D721Med (cell line): ENCODE measurements at places on chromosomes 1 and 21.

- no peak for DNase-seq
Measured at GRCh38 chr1:31936981-31937299, 1.2 kb downstream of the PTP4A2 start.

DNA sequence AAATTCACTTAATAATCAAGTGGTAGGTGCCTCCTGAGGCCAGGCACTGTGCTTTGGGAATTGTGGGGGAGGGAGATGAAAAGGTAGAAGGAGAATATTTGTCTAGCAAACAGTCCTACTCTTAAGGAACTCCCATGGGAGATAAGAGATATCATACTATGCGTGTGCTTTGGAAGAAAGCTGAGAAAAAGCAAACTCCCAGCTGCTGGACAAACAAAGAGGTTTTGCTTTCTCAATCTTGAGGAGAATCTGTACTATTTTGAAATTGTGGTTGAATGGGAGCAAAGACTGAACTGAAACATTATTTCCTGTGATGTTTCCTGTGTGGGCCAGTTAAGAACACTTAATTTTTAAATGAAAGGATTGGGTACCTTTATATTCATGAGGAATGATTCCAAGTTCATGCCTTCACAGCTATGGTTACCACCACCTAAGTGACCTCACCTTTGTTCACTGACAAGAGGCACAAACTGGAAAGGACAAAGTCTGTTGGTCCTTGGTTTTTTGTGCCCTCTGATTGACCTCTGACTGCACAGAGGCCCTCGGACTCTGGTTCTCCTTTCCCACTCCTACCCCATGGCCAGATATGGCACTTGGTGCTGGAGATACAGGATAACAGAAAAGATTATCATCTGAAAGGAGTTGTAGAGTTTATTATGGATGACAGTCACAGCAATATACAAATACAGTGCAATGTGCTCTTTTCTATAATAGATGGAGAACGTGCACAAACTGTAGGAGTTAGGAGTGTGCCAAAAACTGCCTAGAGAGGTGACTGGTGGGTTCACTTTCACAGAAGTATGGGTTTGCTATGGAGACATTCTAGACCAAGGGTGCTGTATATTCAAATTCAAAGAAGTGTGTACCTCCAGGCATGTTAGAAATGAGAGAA, 1.6 kb downstream of the CD53 start:
- no peak for DNase-seq

DNA sequence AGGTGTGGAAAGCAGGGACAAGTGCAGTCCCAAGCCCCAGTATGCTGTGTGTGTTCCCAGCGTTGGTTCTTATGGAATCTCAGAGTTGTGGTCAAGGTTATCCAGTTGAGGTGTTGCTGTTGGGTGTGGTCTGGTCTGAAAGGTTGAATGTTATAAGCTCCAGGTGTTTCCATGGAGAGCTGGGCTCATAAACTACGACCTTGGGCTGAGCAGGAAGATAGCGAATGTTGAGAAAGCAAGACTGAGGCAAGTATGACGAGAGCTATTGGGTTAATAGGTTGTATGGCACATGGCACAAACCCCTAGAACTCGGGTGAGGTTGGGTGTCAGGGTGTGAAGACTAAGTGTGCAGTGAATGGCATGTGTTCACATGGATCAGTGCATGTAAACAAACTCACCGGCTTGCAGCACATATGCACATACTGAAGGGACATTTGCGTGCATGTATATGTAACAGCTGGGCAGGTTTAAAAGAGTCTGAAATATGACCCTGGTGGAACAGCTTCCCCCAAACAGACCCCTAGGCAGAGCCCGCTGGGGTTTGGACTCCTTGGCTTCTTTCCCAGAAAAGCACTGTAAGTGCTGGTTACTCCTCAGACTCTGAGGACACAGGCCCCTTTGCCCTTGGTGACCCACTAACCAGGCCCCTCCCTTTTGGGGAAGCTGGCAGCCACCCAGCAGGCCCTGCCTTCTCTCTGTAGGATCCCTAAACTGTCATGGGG, 117.5 kb downstream of the NAV1 start:
- no peak for DNase-seq

- no peak for DNase-seq
Measured at GRCh38 chr1:23393706-23394105, 24.1 kb upstream of the ZNF436 start.

- no peak for DNase-seq
Measured at GRCh38 chr1:11227106-11228077, 35.0 kb downstream of the MTOR start.

DNA sequence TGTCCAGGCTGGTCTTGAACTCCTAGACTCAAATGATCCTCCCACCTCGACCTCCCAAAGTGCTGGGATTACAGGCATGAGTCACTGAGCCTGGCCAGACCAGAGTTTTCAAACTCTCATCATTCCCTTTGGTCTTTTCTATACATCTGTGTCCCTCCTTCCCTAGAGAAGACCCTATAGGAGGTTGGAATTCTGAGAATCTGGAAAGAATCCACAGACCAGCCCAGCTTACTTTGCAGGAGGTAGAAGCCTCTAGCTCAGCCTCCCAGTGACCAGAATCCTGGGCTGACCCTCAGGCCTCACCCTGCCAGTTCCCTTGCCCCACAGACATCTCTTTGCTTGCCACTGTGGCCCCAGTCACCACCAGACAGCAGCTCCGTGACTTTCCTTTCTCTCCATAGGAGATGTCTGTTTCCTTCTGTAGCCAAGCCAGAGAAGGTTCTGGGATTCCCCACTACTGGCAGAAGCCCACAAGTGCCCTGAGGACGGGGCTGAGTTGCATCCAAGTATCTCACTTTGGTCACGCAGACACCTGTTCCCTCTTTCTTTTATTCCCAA, 34.7 kb upstream of the KHDRBS1 start:
- no peak for DNase-seq

GRCh38 chr1:162977944-162978568, 91.1 kb upstream of the RGS4 start:
- DNase-seq = peak; percentile 26

DNA sequence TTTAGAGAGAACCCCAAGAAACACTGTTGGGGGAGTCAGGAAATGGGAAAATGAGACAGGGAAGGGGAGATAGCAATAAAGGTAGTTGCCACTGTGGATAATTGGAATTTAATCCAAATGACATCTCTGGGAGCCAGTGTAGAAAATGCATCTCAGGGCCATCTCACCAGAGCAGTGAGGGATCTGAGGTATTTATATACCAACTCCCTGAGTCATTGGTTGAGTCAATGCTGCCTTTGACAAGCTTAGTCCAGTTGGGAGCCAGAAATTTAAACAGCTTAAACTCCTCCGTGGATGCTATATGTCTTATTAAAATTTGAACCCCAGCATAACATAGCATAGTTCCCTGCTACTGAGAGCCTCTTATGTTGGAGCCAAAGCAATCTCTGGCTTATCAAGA, 140.3 kb downstream of the SLC30A10 start:
- DNase-seq = no peak

- DNase-seq = no peak
Measured at GRCh38 chr21:14591882-14592281, 45.8 kb upstream of the SAMSN1 start.

DNA sequence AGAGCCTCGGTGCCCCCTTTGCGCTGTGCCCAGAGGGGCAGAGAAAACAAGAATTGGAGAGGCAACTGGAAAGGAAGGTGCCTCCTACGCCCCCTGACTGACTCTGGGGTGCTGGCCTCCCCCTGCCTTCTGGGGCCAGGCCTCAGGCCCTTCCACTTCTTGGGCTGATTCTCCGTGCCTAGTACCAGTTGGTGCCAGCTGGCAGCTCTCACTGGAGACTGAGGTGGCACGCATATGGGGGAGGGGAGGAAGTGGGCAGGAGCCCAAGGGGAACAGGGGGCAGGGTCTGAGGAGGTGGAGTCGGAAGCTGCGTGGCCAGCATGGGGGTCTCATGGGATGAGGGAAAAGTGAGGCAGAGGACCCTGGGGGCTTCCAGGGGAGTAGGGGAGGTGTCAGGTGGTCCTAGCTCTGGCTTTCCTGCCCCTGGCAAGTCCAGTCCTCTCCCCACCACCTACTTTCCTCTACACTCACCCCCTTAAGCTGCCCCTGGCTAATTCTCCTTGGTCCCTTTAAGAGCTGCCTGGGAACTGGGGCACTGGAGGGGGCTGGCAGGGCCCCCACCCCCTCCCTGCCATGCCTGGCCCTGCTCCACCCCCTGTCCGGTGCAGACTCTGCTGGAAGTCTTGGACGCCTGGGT, 6.5 kb upstream of the SEMA4A start:
- no peak for DNase-seq

GRCh38 chr1:113255720-113256347, 134.5 kb upstream of the MAGI3 start:
- DNase-seq = no peak

GRCh38 chr1:78722947-78723346, 73.3 kb downstream of the IFI44 start:
- DNase-seq = no peak

DNA sequence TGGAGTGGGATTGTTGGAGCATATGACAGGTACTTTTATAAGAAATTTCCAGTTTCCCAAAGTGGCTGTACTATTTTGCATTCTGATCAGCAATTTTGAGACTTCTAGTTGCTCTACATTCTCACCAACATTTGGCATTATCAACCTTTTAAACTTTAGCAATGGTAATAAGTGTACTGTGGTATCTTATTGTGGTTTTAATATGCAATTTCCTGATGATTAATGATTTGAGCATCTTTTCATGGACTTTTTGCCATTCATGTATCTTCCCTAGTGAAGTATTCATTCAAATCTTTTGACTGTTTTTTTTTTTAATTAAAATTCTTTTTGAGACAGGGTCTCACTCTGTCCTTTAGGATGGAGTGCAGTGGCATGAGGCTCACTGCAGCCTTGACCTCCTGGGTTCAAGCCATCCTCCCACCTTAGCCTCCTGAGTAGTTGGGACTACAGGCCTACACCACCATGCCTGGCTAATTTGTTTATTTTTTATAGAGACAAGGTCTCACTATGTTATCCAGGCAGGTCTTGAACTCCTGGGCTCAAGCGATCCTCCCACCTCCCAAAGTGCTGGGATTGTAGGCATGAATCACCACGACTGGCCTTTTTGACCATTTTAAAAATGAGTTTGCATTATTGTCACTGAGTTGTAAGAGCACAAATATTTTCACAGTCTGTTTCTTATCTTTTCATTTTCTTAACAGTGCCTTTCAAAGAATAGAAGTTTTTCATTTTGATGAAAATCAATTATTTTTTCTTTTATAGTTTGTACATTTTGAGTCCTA, 7.8 kb upstream of the SLC6A9 start:
- no peak for DNase-seq

DNA sequence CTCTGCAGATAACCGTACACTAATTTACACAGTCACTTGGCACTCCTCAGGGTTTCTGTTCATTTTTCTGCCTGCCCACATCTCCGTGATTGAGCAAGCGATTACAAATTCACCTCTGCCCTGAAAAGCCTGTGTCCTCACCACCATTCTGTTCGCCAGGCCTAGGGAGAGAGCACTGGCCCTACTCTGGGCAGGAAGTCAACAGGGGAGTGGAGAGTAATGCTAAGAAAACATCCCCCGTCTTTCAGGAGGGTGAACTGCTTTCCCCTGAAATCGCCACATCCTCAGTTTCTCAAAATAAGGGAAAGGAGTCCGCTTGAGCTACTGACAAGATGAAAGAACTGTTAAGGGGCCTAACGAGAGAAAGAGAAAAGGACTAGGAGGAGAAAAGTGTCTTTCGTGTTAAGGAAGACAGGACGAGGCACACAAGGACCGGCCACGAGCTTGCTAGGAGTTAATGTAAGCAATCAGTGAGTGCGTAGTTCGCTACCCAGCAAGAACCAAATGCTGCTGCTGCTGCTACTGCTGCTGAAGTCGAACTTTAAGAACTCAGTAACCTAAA, 632 bp downstream of the PEX19 start:
- DNase-seq = no peak

DNA sequence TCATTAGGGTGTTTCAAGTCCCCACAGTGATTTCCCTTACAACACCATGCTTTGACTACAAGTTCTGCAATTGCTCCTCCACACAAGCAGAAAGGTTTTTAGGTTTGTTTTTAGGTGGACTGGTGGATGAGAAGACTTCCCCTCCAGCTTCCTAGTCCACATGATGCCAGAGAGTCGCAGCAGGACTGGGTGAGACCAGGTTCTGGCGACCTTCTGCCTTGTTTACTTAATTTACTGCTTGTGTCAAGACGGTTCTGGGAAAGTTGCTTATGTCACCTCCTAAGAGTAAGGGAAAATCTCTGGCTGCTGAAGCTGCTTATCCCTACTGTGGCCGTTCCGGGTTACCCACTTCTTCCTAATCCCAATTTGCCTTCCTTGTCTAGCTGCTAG, 76.4 kb downstream of the GLUL start:
- no peak for DNase-seq

DNA sequence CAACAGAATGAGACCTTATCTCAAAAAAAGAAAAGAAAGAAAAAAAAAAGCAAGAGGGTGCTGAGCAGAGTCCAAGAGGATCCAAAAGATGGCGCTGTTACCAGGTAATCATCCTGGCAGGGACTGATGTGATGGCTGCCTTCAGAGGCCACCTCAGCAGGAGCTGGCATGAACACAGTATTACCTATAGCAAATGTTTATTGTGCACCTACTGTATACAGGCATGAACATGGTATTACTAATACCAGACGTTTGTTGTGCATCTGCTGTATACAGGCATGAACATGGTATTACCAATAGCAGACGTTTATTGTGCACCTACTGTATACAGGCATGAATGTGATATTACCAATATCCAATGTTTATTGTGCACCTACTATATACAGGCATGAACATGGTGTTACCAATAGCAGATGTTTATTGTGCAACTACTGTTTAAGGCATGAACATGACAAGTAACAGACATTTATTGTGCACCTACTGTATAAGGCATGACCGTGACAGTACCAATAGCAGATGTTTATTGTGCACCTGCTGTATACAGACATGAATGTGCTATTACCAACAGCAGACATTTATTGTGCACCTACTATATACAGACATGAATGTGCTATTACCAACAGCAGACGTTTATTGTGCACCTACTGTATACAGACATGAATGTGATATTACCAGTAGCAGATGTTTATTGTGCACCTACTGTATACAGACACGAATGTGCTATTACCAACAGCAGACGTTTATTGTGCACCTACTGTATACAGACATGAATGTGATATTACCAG, 115.1 kb upstream of the TMEM51 start:
- no peak for DNase-seq

DNA sequence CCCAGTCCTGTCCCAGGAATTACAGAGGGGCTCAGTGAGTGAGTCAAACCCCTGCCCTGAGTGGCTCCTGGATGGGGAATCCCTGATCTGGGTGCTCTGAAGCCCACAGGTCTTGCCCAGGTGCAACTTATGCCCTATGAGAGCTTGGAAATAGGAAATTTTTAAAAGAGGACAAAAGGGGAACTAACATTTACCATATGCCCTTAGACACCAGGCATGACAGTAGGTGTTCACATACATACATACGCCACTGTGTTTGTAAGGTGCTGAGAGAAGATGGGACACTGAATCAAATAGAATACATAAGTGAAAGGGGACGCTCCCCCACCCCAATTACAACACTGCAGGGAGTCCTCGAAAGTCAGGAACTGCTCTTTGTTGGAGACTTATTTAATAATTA, 1.4 kb downstream of the CFAP45 start:
- no peak for DNase-seq
